Right cardiac atrium (tissue), 5 donors: ENCODE measurements at places on chromosomes 1 and 21. TPM values are rescaled to one million over a fixed set of nuclear protein-coding genes. Genes with fewer than 3 reads are reported as not detected.

GRCh38 chr1:8026976-8027747 is 1.1 kb upstream of the ERRFI1 start:
- DNase-seq: peak; percentile 75

- no peak for DNase-seq
Measured at GRCh38 chr1:27220096-27220495, 14.3 kb upstream of the WDTC1 start.

DNA sequence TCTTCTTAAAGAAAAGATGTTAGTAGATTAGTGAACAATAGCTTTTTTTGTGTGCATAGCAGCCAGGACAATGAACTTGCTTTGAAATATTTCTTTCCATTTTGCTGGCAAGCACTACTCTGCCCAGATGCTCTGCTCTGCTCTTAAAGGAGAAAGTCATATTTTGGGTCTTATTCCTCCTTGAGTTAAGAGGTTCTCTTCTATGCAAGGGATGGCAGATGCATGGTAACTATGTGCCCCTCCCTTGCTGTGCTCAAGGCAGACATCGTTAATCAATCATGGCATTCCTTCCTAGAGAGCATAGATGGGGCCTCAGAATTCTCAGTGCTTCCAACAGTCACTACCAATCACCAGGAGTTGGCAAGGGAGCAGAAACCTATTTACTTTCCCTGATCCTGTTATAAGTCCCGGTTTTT is 27.6 kb downstream of the NIPAL3 start:
- DNase-seq: no peak

- no peak for DNase-seq
Measured at GRCh38 chr1:76377247-76377646, 302.7 kb downstream of the ST6GALNAC3 start.

DNA sequence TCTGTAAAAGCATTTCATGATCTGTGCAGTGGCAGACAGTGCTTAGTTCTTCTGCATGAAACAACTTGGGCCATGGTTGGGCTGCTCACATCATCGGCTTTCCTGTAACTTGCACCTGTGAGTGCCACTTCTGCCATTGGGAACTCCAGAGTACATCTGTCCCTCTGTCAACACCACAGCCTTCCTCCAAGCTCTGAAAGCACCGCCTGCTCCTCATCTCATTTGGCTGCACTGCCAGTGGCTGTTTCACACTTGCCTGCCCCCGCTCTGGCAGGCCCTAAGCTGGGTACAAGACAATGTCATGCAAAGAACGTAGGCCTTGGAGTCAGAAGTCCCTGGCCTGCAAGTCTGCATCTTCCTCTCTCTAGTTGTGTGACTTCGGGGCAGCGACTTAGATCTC is 46.4 kb downstream of the DDX20 start:
- peak; percentile 33 for DNase-seq

The C1orf53 gene
- 5.6 TPM for total RNA-seq

GRCh38 chr1:92817986-92818764 is 13.7 kb upstream of the RPL5 start:
- DNase-seq: no peak

The F5 gene
- total RNA-seq: 12.2 TPM

The ZFP69B gene
- total RNA-seq: 1.1 TPM

DNA sequence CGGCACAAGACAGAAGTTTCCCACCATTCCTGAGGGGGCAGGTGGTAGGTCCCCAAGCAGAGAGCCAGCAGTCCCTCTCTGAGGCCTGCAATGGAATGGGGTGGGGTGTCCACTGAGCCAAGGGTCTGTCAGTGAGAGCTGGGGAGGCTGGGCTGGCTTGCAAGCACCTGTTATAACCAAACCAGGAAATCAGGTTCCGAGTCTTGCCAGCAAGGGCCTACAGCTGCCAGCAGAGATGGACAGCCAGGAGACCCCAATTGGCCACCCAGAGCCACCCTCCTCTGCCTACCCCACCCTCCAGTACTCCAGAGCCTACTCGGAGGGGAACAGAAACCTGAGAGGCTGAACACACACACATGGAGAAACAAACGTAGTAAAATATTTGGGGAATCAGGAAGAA is 32.2 kb downstream of the PSEN2 start:
- DNase-seq: no peak

The CNIH3 gene
- total RNA-seq: 2.1 TPM

GRCh38 chr1:242454262-242455051 is 70.0 kb downstream of the PLD5 start:
- no peak for DNase-seq

- DNase-seq: no peak
Measured at GRCh38 chr1:118863688-118864087, 124.5 kb downstream of the TBX15 start.

The RHBDL2 gene
- total RNA-seq: 0.39 TPM

DNA sequence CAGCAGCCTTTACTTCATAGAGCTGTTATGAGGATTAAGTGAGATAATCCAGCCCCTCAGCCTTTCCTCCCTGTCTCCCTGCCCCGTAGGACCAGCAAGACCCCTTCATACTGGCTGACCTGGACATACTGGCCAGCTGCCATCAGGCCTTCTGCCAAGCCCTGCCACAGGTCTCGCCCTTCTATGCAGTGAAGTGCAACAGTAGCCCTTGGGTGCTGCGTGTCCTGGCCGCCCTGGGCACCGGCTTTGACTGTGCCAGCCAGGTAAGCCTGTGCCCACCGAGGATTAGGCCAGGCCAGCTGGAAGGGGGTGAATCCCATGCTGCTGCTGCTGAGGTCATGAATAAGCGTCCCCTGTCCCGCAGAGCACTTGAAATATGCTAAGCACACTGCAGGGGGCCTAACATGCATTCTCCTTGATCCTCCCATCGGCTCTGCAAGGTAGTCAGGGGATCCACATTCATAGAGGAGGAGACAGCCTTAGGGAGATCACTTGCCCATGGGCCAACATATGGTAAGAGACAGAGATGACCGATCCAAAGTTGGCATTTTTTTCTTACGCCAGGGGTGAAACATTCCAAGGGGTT is 73.3 kb upstream of the TINAGL1 start:
- no peak for DNase-seq

- DNase-seq: no peak
Measured at GRCh38 chr1:203096566-203096965, 10.8 kb upstream of the MYOG start.

DNA sequence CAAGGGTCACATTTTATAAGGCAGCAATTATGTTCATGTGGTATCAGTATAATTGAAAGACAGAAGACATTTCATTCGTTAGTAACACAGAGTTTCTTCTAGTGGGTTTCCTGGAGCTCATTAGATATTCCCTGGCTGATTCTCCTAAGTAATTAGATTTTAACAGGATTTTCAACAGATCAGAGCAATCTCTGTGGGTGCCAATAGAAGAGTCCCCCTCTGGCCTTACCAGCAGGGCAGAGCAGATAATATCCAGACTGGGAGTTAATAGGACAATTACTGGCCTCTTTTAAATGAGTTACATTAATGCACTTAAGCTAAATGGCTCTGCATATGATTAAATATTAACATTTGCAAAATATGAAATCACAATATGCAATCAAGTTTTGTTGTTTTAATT is 74.2 kb upstream of the FOXD3 start:
- DNase-seq: no peak

DNA sequence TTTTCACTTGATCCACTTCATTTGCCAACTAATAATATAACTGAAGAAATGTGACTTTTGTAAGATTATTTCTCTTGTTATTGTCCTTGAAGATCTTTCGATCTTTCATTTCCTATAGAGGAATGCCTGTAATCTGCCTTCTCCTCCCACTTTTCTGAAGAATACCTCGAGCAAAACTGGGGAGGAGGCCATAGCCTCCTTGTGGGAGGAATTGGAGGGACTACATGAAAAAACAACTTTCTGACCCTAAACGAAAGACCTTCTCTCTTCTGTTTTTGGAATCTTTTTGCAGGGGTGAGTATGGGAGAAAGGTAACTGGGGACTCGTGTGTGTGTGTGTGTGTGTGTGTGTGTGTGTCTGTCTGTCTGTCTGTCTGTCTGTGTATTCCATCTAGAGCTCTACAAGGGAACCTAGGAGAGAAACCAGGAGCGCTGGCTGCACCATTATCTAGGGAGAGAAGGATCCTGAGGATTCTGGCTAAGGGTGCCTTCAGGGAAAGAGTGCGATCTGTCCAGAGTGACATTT is 32.4 kb upstream of the MAB21L3 start:
- no peak for DNase-seq

DNA sequence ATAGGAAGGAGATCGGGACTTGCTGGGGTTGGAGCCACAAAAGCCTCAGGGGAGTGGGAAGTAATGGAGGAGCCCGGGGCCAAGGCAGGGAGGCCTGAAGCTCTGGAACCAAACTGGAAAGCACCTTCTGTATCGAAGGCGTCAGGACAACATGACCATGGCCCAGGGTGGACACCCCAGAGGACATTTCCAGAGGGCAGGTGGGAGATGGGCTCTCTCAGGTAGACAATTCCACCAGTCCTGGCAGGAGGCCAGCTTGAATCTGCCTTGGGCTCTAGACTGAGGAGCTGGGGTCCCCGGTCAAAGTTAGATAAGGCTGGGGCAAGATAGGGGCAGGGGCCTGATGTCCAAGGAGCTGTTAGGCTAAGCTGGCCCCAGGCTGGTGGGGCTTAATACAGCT is 104.9 kb upstream of the EDN2 start:
- DNase-seq: no peak

The CLSTN1 gene
- total RNA-seq: 72.1 TPM

DNA sequence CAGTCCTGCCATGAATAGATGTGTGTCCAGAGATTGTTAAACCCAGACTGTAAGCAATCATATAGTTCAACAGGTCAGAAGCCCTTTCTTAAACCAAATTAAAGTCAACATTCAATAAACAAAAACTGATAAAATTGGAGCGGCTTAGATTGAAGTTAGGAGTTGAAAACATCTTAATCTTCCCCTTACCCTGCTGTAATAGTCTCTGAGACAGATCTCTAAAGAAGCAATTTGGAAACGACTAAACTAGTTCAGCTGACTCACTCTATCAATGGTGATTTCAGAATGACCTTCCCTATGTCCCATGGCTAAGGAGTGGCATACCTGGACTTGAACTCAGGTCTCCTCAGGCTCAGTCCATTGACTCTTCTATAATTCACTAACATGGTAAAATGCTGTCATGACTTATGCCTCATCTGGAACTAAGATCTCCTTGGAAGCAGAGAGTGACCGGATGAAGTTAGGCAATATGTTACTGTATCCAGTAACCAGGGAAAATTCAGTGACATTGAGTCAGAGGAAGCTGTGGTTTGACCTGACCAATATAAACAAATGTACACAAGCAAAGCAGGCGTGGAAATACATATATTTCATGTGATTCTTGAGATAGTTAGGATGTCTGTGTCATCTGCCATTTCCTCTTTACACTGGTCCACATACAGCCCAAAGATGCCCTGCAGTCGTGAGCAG is 30.1 kb downstream of the SGIP1 start:
- DNase-seq: no peak

GRCh38 chr1:46983166-46983829 is 40.2 kb upstream of the CYP4X1 start:
- DNase-seq: no peak

- DNase-seq: no peak
Measured at GRCh38 chr1:174297351-174297750, 138.0 kb downstream of the RABGAP1L start.

The EXO1 gene
- not detected for total RNA-seq

DNA sequence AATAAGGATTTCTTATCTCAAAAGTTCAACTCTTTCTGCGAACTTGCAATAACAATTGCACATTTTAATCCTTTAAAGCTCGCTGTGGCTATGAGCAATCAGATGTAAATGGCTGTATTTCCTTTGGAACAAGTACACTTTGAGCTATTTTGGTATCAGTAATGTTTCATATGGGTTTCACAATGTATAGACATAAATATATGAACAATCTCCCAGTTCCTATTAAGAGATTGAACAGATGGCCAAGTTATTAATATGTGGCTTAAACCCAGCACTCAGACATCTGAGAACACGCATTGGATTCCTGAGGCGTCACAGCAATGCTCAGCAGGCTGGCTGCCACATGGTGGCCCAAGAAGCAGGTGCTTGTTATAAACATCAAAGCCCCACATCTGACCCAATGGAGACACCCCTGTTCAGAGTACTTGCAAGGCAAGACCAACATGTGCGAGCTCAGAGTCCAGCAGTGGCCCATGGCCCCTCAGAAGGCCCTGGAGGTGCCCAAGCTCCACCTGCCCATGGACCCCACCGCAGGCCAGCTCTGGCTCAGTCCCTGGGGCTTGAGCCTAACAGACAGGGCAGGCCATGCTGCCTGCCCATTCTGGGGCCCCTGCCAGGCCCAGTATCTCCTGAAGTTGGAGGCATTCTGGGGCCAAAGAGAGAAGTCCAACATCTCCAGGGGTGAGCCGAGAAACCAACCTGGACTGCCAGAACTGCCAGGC is 23.7 kb downstream of the PSMG1 start:
- DNase-seq: no peak

The ANXA9 gene
- not detected for total RNA-seq

- no peak for DNase-seq
Measured at GRCh38 chr21:45088729-45089128, 14.3 kb downstream of the ADARB1 start.

DNA sequence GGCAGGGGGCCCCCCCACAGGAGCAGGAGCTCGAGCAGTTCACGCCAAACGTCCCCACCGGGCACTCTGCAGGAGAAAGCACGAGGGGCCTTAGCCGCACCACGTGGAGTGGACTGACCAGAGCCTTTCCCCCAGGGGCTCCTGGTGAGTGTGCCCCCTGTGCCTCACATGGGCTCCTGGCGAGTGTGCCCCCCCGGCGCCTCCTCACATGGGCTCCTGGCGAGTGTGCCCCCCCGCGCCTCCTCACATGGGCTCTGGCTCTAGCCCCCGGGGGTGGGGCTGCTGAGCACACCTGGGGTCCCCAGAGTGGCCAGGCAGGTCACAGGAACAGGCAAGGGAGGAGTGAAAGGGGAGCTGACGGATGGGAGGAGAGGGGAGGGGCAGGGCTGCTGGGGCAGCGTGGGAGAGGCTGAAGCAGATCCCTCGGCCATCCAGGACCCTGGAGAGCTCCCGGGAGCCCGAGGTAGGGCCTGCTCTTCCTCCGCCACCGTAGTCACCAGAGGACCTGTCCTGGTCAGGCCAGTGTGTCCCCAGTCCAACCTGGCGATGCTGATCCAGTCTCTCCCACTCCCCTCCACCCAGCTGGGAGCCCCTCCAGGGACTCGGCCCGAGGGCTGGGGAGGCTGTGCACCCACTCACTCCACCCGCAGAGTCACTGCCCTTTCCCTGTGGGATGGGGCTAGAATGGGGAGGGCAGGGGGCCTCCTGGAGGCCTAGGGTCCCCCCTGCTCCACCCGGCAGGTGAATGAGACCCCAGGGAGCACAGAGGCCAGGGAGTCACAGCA is 47.6 kb downstream of the ARHGEF16 start:
- DNase-seq: peak; percentile 59

- no peak for DNase-seq
Measured at GRCh38 chr1:186819126-186819525, 9.6 kb upstream of the PLA2G4A start.

- DNase-seq: no peak
Measured at GRCh38 chr1:1196431-1197187, 9.8 kb downstream of the TNFRSF18 start.

- DNase-seq: no peak
Measured at GRCh38 chr21:34367320-34367935, 3.6 kb downstream of the KCNE2 start.

The SNX7 gene
- 28.2 TPM for total RNA-seq

DNA sequence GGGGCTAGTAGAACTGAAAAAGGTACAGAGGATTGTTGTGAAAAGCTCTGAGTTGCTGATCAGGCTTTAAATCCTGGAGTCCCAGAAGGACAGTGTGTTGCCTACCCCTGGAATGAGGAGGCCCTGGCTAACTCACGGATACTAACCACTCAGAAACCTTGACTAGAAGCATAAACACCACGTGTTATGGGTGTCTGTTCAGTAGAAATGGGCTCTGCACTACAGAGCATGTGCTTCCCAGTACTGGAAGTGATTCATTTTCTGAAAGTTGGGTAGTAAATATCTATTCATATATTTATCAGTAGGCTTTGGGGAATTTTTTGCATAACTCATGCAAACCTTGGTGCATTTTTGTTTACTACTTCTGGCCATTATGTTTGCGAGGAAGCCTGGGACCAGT is 15.1 kb upstream of the CLCA1 start:
- DNase-seq: no peak
